ENCODE measurements at places on chromosomes 6 and 20.

DNA sequence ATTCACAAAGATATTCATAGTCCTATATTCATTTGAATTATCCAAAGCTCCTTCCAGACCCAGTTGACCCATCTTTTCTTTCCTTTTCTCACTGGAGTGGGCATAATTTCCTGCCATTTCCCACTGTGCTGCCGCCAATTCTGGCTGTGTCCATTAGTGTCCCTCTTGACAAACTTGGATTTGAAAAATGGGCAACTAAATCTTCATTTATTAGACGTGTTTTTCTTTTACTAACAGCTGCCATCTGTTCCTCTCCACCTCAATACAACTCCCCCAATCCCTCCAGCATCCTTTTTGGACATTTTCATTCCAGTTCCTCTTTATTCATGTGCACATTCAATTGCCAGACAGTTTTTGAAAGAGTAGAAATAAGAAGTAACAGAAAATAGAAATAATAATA is 90.5 kb downstream of the PCSK2 start:
- DNase-seq = no peak

DNA sequence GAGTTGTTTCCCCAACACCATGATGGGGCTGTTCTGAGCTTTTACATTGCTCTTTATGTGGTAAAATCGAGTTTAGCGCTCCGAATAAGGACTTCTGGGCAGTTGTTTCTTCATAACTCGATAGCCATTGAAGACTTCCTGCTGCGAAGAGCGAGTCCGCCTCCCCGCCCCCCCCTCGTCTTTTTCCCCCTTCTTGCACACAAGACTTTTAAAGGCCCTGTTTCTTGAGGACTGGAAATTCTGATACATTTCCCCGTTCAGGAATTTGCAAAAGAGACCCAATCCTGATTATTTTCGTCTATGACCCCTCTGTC is 1.5 kb upstream of the CITED2 start:
- no peak for DNase-seq

- DNase-seq = no peak
These were observed 161.3 kb downstream of the PKHD1 start for GRCh38 chr6:51926125-51926524.

- DNase-seq = peak; percentile 15
These were observed 26.4 kb upstream of the FAM83C start for GRCh38 chr20:35318502-35319157.

DNA sequence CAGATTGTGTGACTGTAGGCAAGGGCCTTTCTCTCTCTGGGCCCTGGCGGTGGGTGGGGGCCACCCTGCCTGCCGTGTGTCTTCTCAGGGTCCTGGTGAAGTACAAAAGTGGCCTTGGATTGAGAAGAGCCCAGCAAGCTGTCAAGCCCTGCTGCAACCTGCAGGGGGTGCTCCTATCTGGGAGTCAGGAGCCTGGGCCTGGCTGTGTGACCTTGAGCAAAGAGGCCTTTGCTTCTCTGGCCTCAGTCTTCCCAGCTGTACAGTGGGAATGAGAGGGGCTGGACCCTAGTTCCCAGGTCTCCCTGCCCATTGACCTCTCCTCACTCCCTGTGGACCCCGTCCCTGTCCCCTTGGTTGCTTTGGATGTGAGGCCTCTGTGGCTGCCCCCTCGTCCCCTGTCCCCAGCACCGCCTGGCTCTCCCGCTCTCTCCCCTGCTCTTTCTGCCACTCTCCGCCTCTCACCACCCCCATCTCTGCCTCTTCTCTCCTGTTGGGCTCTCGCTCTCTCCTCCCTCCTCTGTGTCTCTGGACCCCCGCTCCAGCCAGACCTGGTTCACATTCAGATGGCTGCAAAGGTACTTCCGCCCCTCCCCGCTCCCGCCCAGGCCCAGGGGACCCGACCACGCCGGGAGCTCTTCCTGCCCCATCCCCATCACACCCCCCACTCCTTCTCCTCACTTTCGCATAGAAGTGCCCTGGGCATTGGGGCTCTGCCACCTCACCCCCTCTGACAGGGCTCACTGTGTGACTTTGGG is 46.7 kb downstream of the SRC start:
- DNase-seq = no peak

All from NCI-H2081 (cell line).